ENCODE measurements at places on chromosomes 16 and 17.

- DNase-seq, result no peak
Measured at GRCh38 chr16:78505036-78505435, 405.6 kb downstream of the WWOX start.

DNA sequence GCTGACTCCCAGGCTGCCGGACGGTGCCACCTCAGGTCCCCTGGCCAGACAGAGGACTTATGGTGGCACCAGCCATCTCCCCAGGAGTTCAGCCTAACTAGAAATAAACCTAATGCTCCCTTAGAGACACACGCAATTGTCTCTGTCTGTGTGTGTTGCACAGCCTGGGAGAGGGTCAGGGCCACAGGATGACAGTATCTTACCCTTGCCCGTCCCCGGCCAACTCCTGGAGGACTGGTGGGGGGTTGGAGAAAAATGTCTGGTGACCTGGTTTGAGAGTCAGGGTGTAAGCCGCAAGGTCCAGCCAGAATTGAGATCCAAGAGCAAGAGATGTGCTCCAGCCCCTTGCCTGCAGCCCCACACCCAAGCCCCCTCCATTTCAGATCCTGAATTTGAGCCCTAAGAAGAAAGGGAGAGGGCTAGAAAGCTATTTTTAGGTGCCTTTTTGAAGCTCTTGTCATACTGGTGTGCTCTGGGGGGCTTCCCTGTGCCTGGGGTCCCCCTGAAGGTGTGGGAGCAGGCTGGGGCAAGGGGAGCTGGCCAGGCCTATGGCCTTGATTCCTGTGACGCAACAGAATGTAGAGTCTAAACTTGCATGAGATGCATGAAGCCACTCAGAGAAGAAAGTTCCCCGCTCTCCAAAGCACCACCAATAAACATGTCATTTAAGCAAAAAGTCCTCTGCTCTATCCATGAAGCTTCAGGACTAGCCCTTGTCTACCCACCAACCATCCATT is 12.9 kb downstream of the ZNF319 start:
- DNase-seq, result no peak

DNA sequence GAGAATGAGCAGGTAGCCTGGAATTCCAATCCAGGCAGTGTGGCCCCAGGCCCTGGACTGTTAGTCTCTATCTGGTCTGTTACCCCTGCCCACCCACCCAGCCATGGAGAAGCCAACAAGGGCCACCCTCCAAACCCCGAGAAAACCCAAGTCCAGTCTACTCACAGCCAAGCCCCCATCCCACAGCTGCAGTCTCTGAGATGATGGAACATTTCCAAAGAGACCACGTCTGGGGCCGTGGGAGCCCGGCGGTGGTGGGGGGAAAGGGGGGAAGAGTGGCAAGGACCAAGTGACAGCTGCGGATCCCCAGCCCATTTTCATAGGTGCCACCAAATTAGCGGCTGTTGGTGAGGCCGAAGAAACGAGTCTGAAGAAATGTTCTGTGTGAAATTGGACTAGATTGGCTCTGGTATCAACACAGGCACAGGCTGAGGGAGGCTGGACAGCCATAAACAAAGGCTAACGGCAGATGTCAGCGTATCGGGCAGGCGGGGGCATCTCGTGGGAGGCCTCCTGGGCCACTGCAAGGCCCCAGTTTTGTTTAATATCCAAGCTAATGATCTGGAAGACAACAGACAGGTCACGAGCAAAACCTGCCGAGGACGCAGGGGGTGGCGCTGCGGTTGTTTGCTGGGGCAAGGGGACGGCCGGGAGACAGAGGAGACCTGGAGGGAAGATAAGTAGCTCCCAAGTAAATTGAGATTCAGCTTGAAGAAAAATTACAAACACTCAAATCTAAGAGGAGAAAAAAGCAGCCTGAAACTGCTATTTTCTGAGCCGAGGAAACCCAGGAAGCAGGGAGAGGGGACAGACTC is 53.4 kb downstream of the RBFOX3 start:
- no peak for DNase-seq

DNA sequence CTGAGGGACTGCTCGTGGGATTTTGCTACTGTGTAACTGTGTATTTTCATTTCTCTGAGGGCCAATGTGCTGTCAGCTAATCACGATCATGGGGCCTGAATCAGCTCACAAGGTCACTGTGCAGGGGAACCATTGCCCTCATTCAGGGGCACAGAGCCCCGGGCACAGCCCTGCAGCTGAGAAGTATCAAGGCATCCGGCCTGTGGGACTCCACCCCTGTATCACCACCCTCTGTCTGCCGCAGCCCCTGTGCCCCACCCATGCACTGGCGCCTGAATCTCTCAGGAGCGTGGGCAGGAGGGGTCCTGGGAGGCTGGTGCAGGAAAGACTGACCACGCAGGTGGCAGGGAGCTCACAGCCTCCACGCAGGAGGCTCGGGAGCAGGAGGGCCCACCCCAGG is 43.4 kb upstream of the RASD1 start:
- no peak for DNase-seq

DNA sequence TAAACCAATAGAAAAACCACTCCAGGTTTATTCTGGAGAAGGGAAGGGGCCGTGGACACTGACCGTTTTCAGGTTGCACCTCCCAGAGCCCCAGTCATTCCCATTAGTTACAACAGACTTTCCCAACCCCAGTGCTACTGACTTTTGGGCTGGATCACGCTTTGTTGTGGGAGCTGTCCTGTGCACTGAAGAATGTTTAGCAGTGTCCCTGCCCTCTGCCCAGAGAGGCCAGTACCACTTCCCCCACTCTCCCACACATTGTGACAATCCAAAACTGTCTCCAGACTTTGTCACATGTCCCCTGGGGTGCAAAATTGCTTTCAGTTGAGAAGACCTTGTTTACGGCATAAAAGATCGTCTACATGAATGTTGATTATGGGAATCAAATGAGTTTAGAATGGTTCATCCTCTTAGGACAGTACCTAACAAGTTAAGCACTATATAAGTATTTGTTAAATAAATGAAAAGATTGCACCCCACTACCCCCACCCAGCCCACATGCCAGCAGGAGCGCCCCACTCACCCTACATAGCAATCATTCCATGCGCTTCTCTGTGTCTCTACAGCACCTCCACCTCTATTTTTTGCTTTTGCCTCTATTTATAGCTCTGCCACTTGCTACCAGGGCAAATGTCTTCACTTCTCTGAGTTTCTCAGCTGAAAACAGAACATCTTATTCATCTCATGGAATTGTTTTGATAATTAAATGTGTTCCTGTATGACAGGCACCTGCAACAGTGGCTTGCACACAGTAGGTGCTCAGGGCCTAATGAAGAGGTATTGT is 104.9 kb downstream of the AXIN2 start:
- no peak for DNase-seq

All from suppressor macrophage (primary cell).